ENCODE measurements at places on chromosomes 5 and 9.

- DNase-seq, result no peak
Measured at GRCh38 chr5:8399471-8399870, 530.5 kb downstream of the MTRR start.

GRCh38 chr9:127965953-127966352 is 14.8 kb downstream of the EEIG1 start:
- DNase-seq, result no peak

GRCh38 chr9:95572381-95573151 is 55.8 kb upstream of the PTCH1 start:
- DNase-seq, result no peak

- DNase-seq, result no peak
Measured at GRCh38 chr9:29390859-29391258, 1817.6 kb upstream of the C9orf72 start.

GRCh38 chr5:96928931-96929708 is 6.8 kb upstream of the LNPEP start:
- DNase-seq, result no peak

DNA sequence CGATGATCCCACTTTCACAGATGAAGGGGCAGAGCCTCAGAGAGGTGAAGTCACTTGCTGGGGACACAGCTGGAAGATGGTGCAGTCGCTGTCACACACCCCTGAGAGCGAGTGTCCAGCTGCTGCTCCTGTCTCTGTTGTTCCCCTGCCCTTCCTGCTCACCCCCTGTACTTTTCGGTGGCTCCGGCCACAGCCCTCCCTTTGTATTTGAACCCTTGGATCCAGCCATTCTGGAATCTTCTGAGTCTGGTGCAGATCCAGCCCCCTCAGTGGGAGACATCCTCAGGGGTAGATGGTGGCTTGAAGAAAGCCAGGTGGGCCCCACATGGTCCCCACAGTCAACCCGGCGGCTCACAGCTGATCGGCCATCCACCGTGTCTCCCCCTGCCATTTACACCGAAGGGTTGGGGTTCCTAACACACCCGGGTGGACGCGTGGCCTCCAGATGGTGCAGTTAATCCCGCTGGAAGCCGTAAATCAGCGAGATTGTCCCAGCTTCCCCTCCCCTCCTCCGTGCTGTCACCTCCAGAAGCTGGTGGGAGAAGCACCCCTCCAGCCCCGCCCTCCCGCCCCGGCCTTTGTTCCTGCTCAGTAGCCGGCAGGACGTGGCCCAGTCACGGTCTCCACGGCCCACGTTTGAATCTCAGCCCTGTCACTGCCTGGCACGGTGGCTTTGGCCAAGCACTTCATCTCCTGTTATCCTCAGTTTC is 204.8 kb downstream of the C9orf50 start:
- no peak for DNase-seq

GRCh38 chr5:113660206-113660605 is 146.7 kb downstream of the YTHDC2 start:
- no peak for DNase-seq

DNA sequence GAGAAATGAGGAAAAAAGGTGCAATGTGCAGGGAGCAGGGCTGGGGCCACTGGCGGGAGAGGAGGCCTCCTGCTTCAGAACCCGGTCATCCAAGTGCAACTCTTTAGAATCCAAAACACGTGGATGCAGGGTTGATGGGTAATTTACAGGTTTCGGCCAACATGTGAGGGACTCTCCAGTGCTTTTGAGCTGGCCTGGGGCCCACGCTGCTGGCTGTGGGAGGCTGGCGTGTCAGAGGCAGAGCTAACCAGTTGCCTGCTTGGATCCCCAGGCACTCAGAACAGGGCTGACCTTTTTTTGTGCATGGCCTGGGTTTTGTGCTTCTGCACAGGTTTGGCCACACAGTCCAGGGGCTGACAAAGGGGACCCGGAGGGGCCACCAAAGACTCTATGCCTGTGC is 61.6 kb downstream of the GADD45G start:
- no peak for DNase-seq

DNA sequence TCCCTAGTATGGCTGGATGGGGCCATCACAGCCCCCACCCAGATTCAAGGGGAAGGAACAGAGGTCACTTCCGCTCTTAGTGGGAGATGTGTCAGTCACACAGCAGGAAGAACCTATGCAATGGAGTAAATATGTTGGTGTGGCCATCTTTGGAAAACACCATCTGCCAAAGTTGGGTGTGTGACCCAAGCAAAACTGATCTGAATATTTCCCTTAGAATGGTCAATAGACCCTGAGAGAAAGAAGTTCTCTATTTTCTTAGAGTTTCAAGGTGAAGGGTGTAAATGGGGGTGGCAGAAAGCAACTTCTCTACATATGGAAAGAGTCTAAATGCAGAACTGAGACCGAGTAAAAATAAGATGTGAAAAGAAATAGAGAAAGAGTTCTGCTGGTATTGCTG is 212.7 kb downstream of the ESM1 start:
- no peak for DNase-seq

DNA sequence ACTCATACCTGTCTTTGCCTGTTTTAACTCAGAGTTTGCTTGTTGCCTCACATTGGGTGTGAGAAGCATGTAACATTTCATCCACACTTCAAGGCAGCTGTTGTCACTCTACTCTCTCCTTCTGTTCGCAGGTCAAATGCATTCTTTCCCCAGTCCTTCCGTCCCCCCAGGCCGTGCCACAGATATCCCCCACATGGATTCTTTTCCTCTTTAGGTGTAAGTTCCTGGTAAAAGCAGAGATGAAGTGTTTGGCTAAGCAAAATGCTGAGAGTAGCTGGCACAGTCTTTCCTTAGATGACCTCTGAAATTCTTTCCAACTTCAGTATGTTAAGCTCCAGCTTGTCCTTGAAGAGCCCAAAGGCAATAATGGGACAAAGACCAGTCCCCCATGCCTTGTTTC is 328.2 kb downstream of the SLIT3 start:
- DNase-seq, result no peak

- no peak for DNase-seq
Measured at GRCh38 chr5:61744690-61745619, 412.9 kb downstream of the ZSWIM6 start.

GRCh38 chr5:32494827-32495226 is 50.3 kb upstream of the ZFR start:
- DNase-seq, result no peak

GRCh38 chr5:45335346-45335745 is 360.8 kb downstream of the HCN1 start:
- DNase-seq, result no peak

GRCh38 chr9:12739014-12739652 is 35.7 kb upstream of the LURAP1L start:
- no peak for DNase-seq

- no peak for DNase-seq
Measured at GRCh38 chr5:166856791-166857190, 1434.7 kb upstream of the WWC1 start.

DNA sequence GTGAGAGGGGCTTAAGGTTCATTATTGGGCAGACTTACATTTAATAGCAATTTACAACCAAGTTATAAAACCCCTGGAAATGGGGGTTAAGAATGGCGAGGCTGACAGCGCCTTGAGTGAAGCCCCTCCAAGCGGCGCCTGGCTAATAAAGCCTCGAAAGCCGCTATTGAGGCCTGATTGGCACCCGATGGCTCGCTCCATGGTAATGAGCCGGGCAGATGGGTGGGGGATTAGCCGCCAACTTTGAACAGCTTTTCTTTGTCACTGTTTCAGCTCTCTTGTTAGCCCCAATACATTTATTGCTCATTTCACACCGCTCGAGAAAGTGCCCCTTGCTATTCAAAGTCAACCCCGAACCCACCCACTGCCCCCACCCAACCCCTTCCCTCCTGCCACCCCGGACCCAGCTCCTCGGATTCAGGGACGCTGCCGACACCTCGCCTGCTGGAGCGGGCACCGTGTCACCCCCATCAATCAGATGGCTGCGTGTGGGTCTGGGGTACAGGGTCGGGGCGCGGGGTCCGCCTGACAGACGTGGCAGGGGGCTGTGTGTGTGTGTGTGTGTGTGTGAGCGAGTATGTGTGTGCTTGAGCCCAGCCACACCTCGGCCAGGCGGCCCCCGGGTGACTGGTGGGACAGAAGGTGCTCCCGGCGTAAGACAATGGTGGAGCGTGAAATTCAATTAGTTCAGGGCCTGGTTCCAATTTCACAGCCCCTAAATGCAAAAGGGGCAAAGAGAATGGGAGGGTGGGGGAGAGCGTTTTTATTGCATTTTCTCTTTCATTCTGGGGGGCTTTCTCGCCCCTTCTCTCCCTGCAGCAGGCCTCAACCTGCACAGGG is 34.2 kb downstream of the ASS1 start:
- DNase-seq, result no peak

GRCh38 chr9:214648-215493 is at the start of gene DOCK8:
Gene DOCK8 (plus strand): TSS chr9:214865. CDS start chr9:214977, 112 bp downstream.
- peak; percentile 8 for DNase-seq

- no peak for DNase-seq
Measured at GRCh38 chr5:146025114-146025680, 80.2 kb downstream of the PLAC8L1 start.

GRCh38 chr9:135040892-135041291 is 46.6 kb upstream of the OLFM1 start:
- DNase-seq, result no peak

GRCh38 chr5:180097163-180097894 is 25.8 kb upstream of the RNF130 start:
- no peak for DNase-seq

- no peak for DNase-seq
Measured at GRCh38 chr9:36101916-36102741, 34.4 kb upstream of the GLIPR2 start.

- no peak for DNase-seq
Measured at GRCh38 chr5:71782393-71782770, 63.3 kb downstream of the CARTPT start.

GRCh38 chr9:72158680-72159079 is 9.4 kb downstream of the GDA start:
- no peak for DNase-seq

GRCh38 chr9:91726406-91727100 is 223.5 kb downstream of the ROR2 start:
- no peak for DNase-seq

DNA sequence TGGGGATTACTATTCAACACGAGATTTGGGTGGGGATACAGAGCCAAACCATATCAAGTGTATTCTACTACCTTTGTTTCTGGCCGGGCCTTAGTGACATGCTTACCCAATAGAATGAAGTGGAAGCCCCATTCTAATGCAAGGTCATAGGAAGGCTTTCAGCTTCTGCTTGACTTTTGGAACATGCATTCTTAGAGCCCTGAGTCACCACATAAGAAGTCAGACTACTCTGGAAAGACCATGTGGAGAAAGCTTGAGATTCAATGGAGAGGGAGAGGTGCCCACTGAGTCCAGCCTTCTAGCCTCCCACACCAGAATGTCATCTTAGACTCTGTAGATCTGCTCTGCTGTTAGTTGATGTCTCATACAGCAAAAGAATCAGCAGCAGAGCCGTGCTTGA is 155.7 kb upstream of the FBN2 start:
- DNase-seq, result no peak

DNA sequence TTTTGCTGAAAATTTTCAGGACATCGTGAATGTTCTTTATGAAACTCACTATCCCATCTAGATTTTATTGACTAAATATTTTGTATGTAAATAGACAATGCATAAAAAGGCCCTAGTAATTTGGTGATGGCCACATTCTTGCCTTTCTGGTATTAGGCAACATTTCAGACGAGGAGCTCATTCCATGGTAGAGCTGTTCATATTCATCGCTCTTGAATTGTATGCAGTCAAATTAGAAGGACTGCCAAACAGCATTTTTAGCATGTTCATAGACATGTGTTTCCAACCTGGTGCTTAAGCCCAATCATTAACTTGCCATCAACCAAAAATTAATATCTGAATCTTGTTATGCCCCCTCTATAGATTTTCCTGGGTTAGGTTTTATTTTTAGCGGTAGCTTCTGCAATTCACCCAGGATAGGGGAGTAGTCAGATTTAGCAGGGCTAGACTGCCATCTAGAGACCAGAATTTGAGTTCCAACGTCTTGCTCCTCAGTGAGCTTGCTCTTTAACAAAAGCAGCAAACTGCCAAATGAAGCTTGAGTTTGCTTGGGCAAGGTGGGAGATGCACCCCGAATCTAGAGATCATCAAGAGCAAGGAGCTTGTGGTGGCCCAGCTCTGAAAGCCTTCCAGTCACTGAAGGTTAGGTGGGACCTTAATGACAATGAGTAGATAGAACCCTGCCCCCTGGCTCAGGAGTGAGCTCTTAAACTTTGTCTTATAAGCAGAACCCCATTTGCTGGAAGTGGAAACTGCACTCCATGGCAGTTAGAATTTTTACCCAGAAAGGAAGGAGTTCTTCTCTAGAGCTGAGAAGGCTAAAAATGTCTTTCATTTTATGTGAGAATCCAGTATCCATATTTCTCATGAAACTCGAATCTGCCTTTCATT is 456.2 kb downstream of the RASEF start:
- no peak for DNase-seq

DNA sequence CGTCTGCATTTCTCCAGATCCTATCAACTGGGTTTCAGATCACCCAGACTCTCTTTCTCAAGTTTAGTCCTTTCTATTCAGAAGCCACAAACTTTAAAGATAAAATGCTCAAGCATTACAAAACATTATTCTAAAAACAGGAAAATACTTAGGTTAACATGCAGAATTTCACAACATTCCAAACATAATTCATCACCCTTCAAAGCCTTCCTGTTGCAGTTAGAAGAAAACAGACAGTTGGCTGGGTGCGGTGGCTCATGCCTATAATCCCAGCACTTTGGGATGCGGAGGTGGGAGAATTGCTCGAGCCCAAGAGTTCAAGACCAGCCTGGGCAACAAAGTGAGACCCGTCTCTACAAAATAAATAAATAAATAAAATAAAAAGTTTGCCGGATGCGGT is 7.7 kb upstream of the OCLN start:
- DNase-seq, result no peak

- no peak for DNase-seq
Measured at GRCh38 chr5:168975331-168975730, 325.6 kb downstream of the SLIT3 start.

DNA sequence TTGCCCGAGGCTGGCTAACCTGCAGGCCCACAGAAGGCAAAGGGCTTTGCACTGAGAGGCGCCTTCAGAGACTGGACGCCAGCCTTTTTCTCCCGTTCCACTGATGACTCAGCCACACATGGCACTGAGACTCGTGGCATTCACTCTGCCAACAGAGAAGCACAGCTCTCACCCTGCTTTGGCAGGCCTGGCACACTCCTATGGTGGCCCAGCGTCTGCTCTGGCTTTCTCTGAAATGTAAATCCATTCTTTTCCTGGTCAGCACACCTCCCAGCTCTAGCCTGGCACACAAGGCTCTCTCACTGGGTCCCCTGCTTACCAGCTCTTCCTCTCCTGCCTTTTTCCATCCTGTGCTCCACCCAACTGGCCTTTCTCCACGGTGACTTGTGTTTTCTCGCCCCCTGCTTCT is 5.9 kb upstream of the MELK start:
- no peak for DNase-seq

- DNase-seq, result no peak
Measured at GRCh38 chr5:178335302-178336030, 102.9 kb upstream of the PHYKPL start.

Measured in activated CD8-positive, alpha-beta memory T cell treated with anti-CD3 and anti-CD28 coated beads for 1 hour (primary cell).